ENCODE measurements at places on chromosomes 5 and 9.

- DNase-seq, result no peak
Measured at GRCh38 chr5:96901384-96901783, 25.1 kb downstream of the ERAP2 start.

DNA sequence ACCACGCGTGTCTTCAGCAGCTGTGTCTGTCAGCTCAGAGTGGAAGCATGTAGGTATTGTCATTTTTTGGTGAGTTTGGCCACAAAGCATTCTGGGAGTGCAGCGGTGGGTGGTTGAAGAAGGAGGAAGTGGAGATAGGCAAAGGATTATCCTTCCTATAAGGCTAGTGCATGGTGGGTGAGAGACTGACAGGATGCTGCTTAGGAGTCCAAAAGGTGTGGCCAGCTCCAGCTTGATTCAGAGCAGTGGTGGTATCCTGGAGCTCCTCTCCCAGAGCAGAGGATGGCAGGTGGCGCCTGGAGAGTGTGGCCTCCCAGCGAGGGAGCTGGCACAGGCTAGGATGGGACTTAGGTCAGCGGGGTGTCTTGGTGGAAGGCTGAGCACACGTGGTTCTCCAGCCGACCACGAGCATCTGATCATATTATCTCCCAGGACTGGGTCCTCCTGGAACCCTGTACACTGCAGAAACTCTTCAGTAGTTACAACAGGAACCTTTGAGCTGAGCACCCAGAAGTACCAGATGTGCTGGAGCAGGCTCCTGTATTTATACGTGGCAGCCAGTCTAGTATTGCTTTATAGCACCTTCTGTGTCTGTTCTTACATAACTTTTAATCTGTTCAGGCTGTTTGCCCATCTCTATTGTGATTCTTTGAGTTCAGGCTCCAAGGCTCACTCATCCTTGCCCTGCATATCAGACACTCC, 29.6 kb downstream of the MAML1 start:
- no peak for DNase-seq

GRCh38 chr9:120755044-120755443, 38.2 kb downstream of the FBXW2 start:
- no peak for DNase-seq

DNA sequence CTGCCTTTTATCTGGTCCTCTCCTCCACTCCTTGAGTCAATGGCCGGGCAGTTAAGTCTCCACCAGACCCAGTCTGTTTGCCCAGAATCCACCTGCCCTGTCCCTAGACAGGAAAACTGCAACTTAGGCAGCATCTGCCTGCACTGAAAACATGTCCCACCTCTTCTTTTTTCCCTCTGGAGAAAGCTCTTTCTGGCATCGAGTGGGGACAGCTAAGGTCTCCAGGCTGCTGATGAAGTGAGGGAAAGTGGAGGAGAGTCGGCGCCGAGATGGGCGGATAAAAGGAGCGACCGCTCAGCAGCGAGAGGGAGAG, 243 bp upstream of the SHISAL2B start:
- DNase-seq, result no peak

DNA sequence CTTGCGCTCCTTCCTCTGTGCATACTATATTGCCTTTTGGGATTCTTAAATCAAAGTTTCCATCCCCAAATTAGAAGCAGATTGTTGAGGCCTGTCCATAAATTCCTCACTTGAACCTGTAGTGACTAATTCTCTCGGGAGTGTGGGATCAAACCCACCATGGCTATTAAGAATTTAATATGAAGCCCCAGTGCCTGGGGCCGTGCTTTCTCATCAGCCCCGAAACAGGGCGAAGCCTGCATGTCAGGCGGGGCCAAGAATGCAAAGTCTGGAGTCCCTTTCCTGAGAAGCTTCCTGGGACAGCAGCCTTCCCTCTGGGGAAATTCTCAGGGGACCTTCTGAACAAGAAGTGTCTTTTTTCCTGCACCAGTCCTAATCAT, 29.3 kb upstream of the FAT2 start:
- no peak for DNase-seq
